NCI-H1694 treated with DMSO at 0.1 percent for 48 hours (cell line): ENCODE measurements at places on chromosomes 4 and X.

DNA sequence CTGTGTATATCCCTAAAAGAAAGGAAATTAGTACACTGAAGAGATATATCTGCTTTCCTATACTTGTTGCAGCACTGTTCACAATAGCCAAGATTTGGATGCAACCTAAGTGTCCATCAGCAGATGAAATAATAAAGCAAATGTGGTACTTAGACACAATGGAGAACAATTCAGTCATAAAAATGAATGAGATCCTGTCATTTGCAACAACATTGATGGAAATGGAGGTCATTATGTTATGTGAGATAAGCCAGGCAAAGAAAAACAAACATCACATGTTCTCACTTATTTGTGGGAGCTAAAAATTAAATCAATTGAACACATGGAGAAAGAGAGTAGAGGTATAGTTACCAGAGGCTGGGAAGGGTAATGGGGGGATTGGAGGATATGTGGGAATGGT lies 611.9 kb downstream of the STPG2 start:
- DNase-seq = no peak

- DNase-seq = peak; percentile 55
Observed at GRCh38 chr4:168408620-168409019, 71.7 kb downstream of the DDX60L start.

DNA sequence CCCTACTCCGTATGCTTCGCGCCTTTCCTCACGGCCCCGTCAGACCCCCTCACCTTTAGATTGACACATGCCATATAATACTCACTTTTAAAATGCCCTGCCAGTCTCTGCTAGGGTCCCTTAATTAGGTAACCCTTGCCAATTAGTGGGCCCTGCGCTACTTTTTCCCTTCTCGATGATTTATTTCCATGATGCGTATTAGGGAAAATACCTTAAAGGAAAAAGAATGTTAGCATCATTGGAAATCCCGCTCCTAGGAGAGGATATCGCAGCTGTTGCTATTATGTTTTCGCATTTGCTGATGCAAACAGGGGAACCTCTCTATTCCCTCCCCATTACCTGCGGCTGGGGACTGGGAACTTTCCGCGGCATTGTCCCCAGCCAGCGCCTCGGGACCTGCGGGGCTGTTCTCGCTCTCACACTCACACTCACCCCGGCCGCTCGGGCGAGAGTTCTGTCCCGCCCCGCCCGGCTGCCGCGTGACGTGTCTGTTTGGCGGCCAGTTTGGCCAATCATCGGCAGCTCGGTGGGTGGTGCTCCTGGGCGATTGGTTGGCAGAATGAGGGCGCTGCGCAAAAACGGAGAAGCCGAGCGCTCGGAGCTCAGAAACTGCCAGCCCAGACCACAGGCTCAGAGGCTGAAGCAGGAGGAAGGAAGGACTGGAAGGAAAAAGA lies at the start of gene PCDH10:
TSS of gene PCDH10 (plus strand) at position 605 of the 674 bp plus-strand sequence. CDS start 847 bp downstream, outside the sequence.
- peak; percentile 23 for DNase-seq

GRCh38 chrX:121151293-121151692 lies 103.9 kb downstream of the GLUD2 start:
- DNase-seq = no peak

DNA sequence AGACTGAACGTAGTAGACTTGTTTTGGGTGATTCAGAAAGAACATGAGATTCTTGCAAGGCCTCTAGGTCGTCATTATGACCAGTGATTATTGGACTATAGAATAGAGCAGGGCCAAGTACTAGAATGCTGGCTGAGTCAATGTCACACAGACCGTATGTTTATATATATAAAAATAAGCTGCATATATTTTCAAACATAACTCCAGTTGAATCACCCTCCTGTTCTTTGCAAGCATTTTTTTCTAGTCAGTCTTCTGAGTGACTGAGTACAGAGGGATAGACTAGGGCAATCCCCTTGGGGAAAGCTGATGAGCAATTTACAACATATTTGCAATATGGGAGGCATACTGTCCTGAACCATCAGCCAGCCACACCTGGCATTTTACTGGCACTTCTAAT lies 48.4 kb upstream of the PRPS1 start:
- no peak for DNase-seq

- no peak for DNase-seq
Observed at GRCh38 chrX:107565931-107566603, 62.2 kb upstream of the PRPS1 start.

GRCh38 chr4:164012396-164013027 lies 518.0 kb downstream of the TMA16 start:
- no peak for DNase-seq

- no peak for DNase-seq
Observed at GRCh38 chrX:148363471-148364235, 136.8 kb upstream of the AFF2 start.

GRCh38 chr4:105894660-105895582 lies at the start of gene NPNT:
Gene NPNT, plus strand, starts transcription at chr4:105895471. Its CDS starts 182 bp downstream, at chr4:105895653.
- DNase-seq = peak; percentile 5

DNA sequence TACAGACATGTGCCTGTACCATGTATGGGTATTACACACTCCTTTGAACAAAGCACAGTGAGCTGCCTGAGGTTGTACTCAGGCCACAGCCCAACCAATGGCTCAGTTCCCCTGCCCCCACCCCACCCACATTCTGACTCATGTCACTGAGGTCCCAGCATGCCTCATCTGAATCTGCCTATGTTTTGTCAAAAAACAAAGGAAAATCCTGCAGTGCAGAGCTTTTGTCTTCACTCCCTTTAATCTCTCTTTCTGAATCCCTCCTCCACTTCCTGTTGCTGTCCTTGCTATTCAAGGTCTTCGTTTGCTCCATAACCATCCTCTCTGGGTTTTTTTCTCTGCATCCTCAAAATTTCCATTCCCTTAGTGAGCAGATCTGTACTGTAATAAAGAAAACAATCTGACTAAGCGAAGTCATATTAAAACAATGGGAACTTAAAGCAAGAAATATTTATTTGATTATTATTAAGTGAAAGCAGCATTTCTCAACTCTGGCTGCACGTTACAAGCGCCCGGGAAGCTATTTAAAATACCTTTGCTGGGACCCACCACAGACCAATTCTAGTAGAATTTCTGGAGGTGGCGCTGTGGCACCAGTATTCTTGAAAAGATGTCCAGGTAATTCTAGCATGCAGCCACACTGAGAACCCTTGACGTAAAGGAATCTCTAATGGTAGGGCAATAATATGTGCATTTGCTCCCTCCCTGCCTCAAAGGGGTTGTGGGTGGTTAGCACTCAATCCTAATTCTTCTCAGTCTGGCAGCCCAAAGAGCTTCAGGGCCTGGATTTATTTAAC lies 8.7 kb downstream of the GUCY2F start:
- no peak for DNase-seq

DNA sequence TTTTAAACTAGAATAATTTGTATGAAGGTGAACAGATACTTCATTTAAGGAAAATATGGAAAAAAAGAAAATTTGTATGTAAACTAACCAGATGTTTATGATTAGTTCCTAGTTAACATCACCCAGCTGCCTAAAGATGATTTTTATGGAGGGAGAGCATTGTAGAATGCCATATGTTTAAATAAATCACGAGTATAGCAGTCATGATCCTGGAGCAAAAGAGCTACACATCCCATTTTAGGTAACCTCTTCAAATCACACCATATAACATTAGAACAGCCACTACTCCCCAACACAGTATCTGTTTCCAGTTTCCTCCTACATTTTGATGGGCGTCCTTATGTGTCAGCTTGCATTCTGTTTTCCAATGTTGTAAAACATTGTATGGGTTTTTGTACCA lies 571.9 kb upstream of the FAM241A start:
- no peak for DNase-seq

DNA sequence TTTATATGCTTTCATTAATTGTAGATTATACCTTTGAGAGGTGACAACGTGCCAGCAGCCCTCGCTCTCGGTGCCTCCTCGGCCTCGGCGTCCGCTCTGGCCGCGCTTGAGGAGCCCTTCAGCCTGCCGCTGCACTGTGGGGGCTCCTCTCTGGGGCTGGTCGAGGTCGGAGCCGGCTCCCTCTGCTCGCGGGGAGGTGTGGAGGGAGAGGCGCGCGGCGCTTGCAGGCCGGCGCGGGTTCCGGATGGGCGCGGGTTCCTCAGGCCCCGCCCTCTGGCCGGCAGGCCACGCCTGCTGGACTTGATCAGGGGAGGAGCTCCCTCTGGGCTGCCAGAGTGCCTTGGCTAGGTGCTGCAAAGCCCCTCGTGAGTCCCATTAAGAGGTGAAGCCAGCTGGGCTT lies 321.1 kb upstream of the PCDH18 start:
- no peak for DNase-seq

- DNase-seq = no peak
Observed at GRCh38 chr4:162322054-162322453, 158.3 kb upstream of the FSTL5 start.

GRCh38 chr4:77586951-77587383 lies 18.7 kb upstream of the CXCL13 start:
- DNase-seq = peak; percentile 5

DNA sequence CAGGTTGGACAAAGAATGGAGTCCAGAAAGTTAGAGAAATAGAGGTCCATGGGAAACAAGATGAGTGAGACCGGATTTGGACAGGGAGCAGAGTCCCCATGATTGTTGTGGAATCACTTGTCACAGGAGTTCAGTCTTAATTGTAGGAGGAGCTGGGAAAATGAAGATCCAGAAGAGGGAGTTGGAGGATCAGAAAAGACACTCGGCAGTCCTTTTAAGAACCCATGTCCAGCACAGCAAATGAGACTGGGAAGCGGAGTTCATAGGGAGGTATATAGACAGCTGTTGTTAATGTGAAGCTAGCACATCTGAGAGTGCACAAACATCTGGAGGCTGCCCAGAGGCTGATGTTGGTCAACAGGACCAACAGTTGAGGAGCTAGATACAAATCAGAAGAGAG lies 111.4 kb upstream of the RXFP1 start:
- no peak for DNase-seq

DNA sequence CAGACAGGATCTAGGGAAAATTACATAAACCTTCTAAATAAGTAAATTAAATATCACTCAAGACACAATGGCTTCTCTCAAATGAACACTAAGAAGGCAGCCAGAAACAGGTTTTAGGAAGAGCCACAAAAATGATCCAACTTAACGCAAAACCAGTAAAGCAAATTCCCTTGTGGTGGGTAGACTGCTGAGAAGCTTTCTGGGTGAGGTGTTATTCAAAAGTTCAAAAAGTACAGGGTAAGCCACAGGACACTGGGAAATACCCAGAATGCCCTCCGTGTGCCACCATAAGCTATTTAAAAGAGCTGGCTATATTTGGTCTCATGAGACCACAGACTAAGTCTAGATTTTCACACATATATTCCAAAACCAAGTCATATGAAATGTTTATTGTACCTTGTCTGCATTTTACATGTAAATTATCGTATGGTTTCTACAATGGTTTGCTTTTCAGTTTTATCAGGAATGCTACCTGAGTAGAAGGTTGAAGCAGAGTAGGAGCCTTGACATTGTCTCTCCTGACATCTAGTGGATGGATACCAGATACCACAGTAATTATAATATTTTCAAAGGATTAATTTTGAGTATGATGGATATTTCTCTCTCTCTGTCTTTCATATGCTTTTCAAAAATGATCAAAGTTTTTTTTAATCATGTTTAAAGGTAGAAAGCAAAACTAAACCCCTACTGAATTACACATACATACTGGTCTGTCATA lies 109.3 kb upstream of the KLHL13 start:
- DNase-seq = no peak

- DNase-seq = no peak
Observed at GRCh38 chr4:94457692-94458106, 6.0 kb downstream of the PDLIM5 start.

DNA sequence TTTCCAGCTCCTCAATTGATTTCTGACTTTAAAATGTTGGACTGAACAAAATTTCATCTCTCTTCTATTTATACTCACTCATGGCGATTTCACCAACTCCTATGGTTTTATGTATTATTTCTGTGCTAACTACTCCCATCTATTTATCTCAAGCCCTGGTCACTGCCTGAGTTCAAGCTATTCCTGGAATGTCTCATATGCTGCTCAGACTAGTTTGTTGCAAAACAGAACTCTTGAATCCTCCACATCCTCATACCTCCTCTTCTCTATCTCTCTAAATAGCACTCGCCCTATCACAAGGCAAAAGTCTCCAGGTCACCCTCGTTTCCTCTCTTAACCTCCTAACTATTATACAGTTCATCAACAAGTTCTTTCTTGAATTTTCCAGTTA lies 19.0 kb upstream of the DDX60 start:
- DNase-seq = no peak

- DNase-seq = no peak
Observed at GRCh38 chr4:139711461-139711860, 45.8 kb downstream of the MGST2 start.

DNA sequence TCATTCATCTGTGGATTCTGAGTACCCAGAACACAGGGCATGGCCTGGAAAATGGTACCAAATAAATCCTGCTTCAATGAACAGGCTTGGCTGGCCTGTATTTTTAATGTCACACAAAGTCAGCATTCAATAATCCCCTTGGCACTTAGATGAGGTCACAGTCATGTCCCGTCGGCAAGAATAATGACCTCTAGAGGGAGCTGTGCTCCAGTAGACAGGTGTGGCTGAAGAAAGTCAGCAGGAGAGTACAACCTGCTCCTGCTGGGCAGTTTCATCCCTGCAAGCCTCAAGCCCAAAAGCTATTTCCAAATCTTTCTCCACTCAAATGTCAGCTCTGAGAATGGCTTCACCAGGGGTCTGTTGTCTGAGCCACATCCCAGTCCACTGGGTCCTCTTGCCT lies 404.0 kb upstream of the F9 start:
- DNase-seq = no peak

GRCh38 chrX:24777660-24778059 lies 83.9 kb downstream of the POLA1 start:
- no peak for DNase-seq

- no peak for DNase-seq
Observed at GRCh38 chr4:41204400-41204978, 9.9 kb downstream of the APBB2 start.

GRCh38 chrX:120367402-120368109 lies 5.7 kb downstream of the ATP1B4 start:
- no peak for DNase-seq

GRCh38 chrX:46573892-46574773 lies 568 bp downstream of the CHST7 start:
- no peak for DNase-seq

- DNase-seq = no peak
Observed at GRCh38 chr4:8766610-8767009, 105.0 kb downstream of the HMX1 start.

DNA sequence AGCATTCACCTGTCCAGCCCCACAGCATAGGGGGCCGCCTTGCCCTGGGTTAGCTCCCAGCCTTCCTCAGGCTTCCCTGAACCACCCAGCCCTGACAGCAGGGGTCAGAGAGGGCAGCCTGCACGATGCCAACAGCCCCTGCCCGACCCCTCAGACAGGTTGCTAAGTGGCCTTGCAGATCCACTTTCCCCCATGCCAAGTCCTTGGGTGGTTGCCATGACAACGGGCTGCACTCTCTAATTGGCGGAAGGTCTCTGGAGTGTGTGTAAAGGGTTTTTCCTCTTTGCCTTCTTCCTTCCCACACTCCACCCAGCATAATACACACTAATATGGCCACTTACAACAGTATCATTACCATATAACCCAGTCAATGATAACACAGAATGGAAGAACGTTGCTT lies 99.6 kb upstream of the AFAP1 start:
- no peak for DNase-seq

GRCh38 chr4:11424000-11424399 lies 4.7 kb downstream of the HS3ST1 start:
- DNase-seq = peak; percentile 77

- DNase-seq = no peak
Observed at GRCh38 chr4:185286571-185286970, 77.2 kb downstream of the SNX25 start.

GRCh38 chr4:75715105-75715799 lies 9.1 kb upstream of the USO1 start:
- no peak for DNase-seq

GRCh38 chr4:173288698-173289352 lies 45.3 kb downstream of the HMGB2 start:
- no peak for DNase-seq

- no peak for DNase-seq
Observed at GRCh38 chr4:110907801-110908313, 285.0 kb upstream of the PITX2 start.
